Activated naive CD4-positive, alpha-beta T cell treated with Interleukin-2 at 50 U/mL for 16 hours (primary cell): ENCODE measurements at places on chromosomes 12 and 14.

GRCh38 chr12:26152507-26153102 is 27.8 kb upstream of the BHLHE41 start:
- no peak for DNase-seq

DNA sequence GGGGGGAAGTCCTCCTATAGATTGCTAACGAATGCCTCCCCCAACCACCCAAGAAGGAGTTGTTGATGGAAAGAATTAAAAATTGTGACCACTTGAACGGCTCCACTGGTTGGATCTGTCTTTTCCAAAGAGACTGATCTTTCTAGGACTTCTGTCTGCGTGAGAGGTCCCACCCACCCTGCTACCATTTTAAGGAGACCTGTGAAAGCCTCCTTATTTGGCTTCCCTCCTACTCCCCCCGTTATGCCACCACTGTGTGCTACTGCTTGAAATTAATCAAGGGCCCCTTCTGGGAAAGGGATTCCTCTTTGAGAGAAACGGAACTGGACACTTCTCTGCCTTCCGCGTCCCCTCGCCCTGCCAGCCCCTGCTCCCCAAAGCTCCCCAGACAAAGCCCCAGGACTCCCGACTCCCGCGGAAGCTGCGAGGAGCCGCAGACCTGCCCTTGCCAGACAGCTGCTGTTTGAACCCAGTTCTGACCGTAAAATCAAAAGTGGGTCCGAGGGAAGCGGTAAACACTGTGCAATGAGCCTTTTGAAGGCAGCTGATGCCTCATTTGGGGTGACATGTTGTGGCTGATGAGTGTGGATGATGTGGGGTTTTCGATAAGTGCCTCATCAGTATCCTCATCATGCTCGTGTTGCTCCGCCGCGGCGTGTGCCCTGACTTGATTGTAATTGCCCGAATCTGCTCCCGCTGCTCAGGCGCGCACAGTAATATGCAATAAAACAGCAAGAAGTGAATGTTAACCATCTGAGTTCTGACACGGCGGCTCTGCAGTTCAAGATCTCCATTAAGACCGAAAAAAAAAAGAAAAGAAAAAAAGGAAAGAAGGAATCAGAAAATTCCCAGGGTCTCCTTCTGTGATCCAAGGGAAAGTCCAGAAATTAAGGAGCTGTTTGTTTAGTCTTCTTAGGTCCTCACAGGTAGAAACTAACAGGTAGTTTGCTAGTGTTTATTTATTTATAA is 48.2 kb downstream of the MBIP start:
- peak; percentile 18 for DNase-seq

DNA sequence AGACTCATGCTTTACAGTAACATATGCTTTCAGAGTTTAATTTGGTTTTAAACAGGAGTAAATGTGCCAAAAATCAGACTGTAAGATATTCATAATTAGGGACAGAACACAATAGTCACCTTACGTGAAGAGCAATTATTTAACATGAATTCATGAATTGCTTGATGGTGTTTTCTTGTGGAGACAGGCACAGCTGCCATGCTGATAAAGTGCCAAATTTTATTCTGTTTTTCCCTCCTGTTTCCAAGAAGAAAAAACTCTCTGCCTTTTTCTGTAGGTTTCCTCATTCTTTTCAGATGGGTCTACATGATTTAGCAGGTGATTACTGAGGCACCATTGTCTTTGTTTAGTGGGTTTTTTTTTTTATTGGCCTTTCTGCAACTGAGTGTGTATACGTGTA is 80.1 kb downstream of the C12orf42 start:
- DNase-seq = no peak

- DNase-seq = no peak
Observed at GRCh38 chr12:50458606-50459005, 46.2 kb upstream of the DIP2B start.

GRCh38 chr12:57092529-57092862 is 3.6 kb downstream of the NAB2 start:
- DNase-seq = no peak

GRCh38 chr12:63206909-63207308 is 55.9 kb upstream of the AVPR1A start:
- DNase-seq = no peak

DNA sequence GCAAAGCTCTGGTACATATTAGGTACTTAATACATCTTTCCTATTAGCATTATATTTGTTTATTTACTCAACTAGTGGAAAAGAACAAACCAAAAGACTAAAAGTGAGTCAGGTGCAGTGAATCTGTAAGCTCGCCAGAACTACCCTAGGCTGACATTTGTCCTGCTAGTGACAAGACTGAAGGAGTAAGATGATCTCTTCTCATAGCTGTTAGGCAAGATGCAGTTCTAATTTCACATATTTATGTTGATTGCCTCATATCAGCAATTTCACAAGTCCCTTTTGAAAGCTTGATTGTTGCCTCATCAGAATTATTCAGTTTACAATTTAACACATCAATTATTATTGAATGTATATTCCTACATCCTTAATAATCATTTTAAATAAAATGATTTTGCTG is 293.0 kb upstream of the NAV3 start:
- DNase-seq = no peak

- no peak for DNase-seq
Observed at GRCh38 chr12:62581288-62582064, 114.8 kb downstream of the MON2 start.

DNA sequence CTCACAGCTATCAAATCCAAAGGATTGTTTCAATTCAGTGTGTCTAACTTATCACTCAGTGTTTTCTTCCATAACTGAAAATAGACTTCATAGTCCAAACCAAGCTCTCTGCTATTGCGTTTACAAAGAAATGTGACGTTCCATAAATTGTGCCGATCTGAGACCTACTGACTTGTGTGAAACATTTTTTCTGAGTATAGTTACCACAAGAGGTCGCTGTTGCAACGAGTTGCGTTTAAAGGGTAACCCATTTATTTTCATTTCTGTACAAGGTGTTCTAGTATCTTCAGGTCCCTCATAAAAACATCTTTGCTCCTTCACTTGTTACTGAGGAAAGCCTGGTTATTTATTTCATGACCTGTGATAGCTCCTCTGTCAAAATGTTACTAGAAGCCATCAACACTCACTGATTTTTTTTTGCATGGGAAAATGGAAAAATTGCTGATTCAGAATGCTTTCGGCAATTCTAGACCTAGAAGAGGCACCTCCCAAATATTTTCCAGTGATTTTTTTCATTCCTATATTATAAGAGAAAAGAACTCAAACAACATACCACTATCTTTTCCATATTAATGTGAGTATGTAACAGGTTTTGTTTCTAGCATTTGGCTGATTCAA is 60.9 kb upstream of the OR4E1 start:
- DNase-seq = peak; percentile 25

- DNase-seq = no peak
Observed at GRCh38 chr14:68955164-68955850, 23.8 kb downstream of the ACTN1 start.

DNA sequence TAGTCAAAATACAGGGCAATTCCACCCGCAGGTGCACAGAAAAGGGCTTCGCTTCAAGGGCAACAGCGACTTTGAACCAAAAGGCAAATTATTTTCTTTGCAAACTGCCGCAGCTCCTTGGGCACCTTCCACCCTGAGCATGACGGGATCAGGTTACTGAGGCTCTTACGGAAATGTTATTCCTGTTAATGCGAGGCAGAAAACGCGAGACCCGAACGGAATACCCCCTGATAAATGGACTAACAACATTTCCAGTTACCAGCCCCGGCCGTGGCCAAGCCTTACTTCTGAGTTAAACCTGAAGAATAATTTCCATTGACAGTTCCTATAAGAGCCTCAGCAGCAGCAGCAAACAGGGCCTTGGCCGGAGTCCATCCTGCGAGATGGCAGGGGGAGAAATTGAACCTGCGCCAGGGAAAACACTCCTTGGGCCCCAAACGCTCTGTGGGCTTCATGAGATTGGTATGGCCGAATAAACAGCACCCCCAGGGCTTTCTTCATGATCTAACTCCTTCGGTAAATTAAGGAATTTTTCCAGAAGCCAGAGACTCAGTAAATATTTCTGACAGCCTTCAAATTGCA is 70.0 kb upstream of the DICER1 start:
- DNase-seq = no peak

DNA sequence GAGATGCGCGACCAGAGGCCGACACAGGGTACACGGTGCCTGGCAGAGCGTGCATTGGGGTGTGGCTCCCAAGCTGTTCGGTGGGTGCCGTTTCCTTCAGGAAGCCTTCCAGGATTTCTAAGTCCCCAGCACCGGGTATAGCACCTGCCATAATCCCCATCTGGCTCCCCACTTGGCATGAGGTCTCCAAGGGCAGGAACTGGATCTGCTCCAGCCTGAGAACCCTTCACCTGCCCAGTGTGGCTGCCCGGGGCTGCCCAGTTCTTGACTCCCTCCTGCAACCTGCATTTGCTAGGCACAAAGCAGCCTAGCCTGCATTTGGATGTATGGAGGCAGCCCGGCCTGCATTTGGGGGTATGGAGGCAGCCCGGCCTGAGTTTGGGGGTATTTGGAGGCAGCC is 69.7 kb downstream of the RFLNA start:
- DNase-seq = no peak

- no peak for DNase-seq
Observed at GRCh38 chr14:32998433-32998832, 59.8 kb downstream of the NPAS3 start.

DNA sequence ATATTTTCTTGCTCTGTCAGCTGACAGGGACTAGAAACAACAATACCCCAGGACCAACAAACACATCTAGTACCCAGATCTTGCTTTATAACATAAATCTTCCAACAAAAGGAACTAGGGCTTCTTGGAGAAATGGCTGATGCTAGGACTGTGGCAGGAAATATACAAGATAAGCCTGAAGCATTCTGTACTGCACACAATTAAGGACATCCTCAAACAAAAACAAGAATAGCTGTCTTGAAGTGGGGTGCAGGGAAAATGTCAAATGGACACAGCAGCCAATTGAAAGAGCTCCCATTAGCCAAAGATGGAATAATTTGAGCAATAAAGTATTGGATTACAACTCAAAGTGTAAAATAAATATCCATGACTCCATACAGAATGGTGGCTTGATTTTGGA is 50.0 kb downstream of the LGMN start:
- no peak for DNase-seq

DNA sequence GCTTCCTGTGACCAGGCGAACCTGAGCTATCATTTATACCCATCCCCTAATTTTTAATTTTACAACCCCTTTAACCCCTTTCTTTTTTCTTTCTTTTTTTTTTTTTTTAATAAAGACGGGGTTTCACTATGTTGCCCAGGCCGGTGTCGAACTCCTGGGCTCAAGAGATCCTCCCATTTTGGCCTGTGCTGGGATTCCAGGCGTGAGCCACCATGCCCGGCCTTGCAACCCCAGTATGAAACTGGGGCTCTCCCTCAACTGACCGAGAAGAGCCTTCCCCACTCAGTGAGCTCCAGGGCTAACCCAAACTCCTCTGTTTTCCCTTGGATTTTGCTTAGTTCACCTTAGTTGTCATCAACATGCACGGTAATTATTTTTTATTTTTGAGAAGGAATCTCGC is 992 bp downstream of the CPSF2 start:
- DNase-seq = peak; percentile 3

- DNase-seq = no peak
Observed at GRCh38 chr12:56293795-56294194, 6.3 kb downstream of the CS start.

DNA sequence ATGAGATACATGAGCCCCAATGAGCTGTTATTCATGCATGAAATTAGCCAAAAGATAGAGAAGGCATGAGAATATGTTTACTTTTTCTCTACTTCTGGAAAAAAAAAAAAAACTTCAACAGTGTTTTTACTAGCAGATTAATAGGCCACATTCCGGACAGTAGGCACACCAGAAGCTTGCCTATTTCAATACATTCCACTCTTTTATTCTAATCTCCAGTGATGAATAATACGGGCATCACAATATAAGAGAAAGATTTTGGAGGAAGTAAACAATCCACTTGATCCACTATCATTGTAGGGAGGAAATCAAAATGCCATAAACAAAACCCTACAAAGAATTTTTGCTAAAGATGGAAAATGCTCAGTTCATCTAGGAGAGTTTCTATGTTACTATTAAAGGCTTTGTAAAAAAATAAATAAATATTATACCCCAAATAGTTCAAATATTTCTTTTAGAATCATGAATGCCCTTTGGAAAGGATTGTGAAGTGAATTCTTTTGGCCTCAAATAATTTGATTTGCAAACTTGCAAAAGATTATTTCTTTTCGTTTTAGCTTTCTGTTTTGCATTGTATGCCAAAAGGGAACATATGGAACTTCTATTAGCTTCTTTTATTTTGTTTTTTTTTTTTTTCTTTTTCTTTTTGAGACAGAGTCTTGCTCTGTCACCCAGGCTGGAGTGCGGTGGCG is 232.6 kb downstream of the EPS8 start:
- DNase-seq = no peak

DNA sequence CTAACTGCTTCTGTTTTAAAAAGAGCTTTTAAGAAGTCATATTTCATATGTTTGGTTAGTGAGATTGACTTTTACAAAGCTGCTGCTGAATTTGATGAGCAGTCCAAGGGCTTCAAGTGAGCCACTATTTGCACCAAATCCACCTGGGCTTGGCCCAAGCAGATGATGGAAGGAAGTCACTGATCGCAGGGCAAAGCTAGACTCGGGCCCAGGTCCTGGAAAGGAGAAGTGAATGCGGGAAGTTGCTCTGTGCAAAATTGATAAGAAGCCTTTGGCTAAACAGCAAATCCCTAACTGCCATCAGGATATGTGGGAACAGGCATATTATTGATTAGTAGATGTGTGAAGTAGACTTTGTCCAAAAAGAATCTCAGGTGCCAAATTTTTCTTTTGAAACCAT is 30.5 kb downstream of the PLXNC1 start:
- DNase-seq = no peak
